Naive thymus-derived CD8-positive, alpha-beta T cell (primary cell): ENCODE measurements at places on chromosomes 2 and 18. TPM values are rescaled to one million over a fixed set of nuclear protein-coding genes. Genes with fewer than 3 reads are reported as not detected.

- DNase-seq: no peak
- peaks cover 39% of the 10 kb centered on the region for H3K4me1 ChIP-seq
- no peaks in the 10 kb centered on the region for H3K36me3 ChIP-seq
- H3K27ac ChIP-seq: no peak overlapping the region
- H3K27me3 ChIP-seq: no peaks in the 10 kb centered on the region
Observed at GRCh38 chr18:56647951-56648893, 2.9 kb upstream of the WDR7 start.

GRCh38 chr2:217289177-217289906 is 429.5 kb upstream of the TNP1 start:
- DNase-seq: no peak
- H3K27ac ChIP-seq: no peak overlapping the region
- H3K4me3 ChIP-seq: no peak overlapping the region
- H3K4me1 ChIP-seq: no peaks in the 10 kb centered on the region

- no peaks in the 10 kb centered on the region for H3K36me3 ChIP-seq
- peaks cover 7% of the 10 kb centered on the region for H3K27me3 ChIP-seq
- no peak overlapping the region for H3K4me3 ChIP-seq
- H3K4me1 ChIP-seq: no peaks in the 10 kb centered on the region
- no peak overlapping the region for H3K27ac ChIP-seq
Observed at GRCh38 chr2:121294881-121295840, 10.2 kb upstream of the TFCP2L1 start.

- H3K27me3 ChIP-seq: no peaks in the 10 kb centered on the region
- no peak overlapping the region for H3K4me3 ChIP-seq
- H3K4me1 ChIP-seq: no peaks in the 10 kb centered on the region
- no peaks in the 10 kb centered on the region for H3K36me3 ChIP-seq
- DNase-seq: no peak
- H3K27ac ChIP-seq: no peak overlapping the region
Observed at GRCh38 chr18:24200494-24201290, 61.8 kb downstream of the CABYR start.

GRCh38 chr2:3476321-3476984 is 42.9 kb downstream of the ADI1 start:
- H3K36me3 ChIP-seq: peaks cover 18% of the 10 kb centered on the region
- no peak overlapping the region for H3K4me3 ChIP-seq
- no peak for DNase-seq
- H3K27me3 ChIP-seq: no peaks in the 10 kb centered on the region
- peaks cover 4% of the 10 kb centered on the region for H3K4me1 ChIP-seq
- H3K27ac ChIP-seq: no peak overlapping the region

GRCh38 chr2:111208639-111209038 is 87.9 kb downstream of the BCL2L11 start:
- H3K4me1 ChIP-seq: peaks cover 9% of the 10 kb centered on the region
- no peak overlapping the region for H3K4me3 ChIP-seq
- no peaks in the 10 kb centered on the region for H3K27me3 ChIP-seq
- no peak for DNase-seq
- no peak overlapping the region for H3K27ac ChIP-seq
- H3K36me3 ChIP-seq: peaks cover 7% of the 10 kb centered on the region

DNA sequence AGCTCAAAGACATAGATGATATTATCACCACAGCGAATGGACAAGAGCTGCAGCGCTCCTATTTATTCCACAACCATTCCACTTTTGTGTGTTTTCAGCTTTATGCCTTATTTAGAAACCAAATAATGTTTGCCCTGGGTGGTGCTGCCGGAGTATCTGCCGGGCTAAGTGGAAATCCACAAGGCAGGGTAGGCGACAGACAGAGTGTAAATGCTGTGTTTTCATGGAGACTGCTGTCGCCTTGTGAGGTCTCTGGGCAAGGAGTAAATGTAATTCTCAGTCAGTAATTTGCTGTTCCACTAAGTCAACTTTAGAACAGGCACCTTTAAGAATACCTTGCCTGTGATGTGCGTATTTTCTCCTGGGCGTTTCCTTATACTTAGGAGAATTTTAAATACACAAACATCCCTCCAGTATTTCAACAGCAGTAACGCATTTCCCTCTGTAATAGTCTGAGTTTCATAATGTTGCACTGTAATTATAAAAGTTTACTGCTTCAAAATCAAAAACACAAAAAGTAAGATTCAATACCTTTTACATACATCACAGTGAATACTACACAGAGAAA is 60.9 kb downstream of the COBLL1 start:
- H3K4me1 ChIP-seq: no peaks in the 10 kb centered on the region
- DNase-seq: no peak
- no peaks in the 10 kb centered on the region for H3K27me3 ChIP-seq
- H3K36me3 ChIP-seq: no peaks in the 10 kb centered on the region

Gene SLC5A6
- 39.5 TPM for total RNA-seq

- no peak overlapping the region for H3K27ac ChIP-seq
- no peak overlapping the region for H3K4me3 ChIP-seq
- DNase-seq: no peak
- no peaks in the 10 kb centered on the region for H3K27me3 ChIP-seq
Observed at GRCh38 chr2:125535089-125535488, 1120.9 kb upstream of the GYPC start.

DNA sequence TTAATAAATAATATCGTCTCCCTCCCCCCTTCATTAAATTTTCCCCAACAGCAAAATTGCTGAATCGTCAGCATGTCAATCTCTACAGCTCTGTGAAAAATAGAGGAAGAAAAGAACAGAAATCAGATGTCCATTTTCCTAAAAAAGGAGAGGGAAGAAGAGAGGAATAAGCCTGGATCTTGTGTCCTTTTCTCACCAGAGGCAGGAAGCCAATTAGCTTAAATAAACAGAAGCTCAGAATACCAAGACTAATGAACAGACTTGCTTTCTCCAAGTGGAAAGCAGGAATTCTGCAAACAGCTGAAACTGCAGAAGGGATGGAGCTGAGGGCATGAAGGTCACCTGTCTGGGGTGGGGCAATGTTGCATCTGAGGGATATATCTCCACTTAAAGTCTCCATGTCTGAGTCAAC is 265.7 kb downstream of the CCDC85A start:
- H3K36me3 ChIP-seq: no peaks in the 10 kb centered on the region
- DNase-seq: no peak
- H3K4me1 ChIP-seq: no peaks in the 10 kb centered on the region
- no peaks in the 10 kb centered on the region for H3K27me3 ChIP-seq
- H3K27ac ChIP-seq: no peak overlapping the region
- no peak overlapping the region for H3K4me3 ChIP-seq

Gene TFPI
- not detected for total RNA-seq

DNA sequence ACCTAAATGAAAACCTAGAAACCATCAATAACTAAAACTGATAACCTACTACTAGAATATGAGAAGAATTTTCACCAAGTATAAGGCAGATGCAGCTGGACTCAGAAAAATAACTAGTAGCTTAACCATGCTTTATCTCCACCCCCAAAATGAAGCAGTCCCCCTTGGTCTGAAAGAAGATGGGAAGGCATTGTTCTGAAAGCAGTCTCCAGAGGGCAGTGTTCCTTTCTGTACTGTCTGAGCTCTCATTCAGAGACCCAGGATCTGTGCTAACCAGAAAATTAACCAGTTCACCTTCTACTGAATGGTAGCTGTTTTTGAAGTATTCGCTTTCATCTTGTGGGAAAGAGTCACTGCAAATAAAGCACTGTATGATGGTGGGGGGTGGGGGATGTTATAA is 273.0 kb downstream of the PDE11A start:
- peaks cover 18% of the 10 kb centered on the region for H3K27me3 ChIP-seq
- H3K4me3 ChIP-seq: no peak overlapping the region
- H3K27ac ChIP-seq: no peak overlapping the region
- H3K36me3 ChIP-seq: no peaks in the 10 kb centered on the region

Gene DAPL1
- total RNA-seq: not detected

- H3K4me3 ChIP-seq: no peak overlapping the region
- H3K27me3 ChIP-seq: peaks cover 15% of the 10 kb centered on the region
- H3K36me3 ChIP-seq: no peaks in the 10 kb centered on the region
- no peak for DNase-seq
- H3K4me1 ChIP-seq: no peaks in the 10 kb centered on the region
Observed at GRCh38 chr2:126383800-126384199, 272.2 kb upstream of the GYPC start.

DNA sequence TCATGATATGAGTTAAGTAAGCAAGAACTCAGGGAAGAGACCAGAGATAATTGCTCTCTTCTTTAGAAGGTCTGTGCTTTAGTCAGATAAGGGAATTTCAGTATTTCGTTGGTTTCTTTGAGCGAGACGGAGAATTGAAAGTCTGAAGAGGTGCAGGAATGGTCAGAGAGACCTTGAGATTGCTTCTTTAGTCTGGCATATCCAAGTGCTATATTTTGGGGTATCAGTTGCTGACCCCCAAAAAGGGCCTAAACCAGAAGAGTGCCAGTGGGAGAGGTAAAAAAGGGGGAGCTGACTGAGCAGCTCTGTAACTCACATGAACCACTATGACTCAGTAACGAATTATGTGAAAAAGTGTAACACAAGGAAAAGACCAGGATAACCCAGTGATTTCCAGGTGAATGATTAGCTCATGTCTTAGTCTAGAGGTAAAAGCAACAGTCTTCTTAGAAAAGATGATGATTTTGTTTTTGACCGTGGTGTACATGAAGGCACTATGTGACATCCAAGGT is 932.9 kb downstream of the TDRD15 start:
- no peaks in the 10 kb centered on the region for H3K36me3 ChIP-seq
- no peak overlapping the region for H3K27ac ChIP-seq
- H3K4me1 ChIP-seq: no peaks in the 10 kb centered on the region
- no peak for DNase-seq

DNA sequence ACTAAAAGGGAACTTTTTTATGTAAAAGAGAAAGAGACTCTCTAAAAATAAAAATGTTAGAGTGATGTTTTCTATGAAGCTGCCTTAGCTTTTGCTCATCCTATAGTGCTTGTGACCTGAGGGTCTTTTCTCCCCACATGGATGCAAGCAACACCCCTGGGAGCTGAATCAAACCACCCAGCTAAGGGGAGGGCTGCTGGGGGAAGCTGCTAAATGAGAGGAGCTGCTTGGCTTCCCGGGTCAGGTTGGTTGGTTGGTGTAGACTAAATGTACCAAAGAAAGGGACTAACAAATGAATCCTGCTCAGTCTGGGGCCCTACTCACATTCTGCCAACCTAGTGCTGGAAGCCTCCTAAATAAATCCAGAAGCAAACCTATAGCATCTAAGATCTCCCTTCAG is 35.0 kb downstream of the AFF3 start:
- no peaks in the 10 kb centered on the region for H3K36me3 ChIP-seq
- no peak overlapping the region for H3K4me3 ChIP-seq
- no peak for DNase-seq
- H3K27me3 ChIP-seq: peaks cover 25% of the 10 kb centered on the region

DNA sequence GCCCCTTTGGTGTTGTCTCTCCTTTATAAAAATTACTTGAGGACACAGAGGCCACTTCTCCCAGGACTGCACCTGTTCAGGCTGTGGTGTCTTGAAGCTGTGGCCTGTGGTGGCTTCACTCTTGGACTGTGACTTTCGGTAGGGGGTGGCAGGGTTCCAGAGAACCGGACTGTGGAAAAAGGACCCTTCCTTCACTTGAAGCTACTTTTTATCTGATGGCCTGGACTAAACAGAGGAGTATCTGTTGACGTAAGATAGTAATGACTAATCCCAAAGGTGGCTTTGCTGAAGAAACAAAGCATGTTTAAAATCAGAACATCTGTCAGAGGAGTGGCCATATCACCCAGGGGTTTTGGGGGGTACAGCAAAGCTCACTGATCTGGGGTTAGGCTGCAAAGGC is 60.8 kb downstream of the CENPO start:
- H3K36me3 ChIP-seq: peaks cover 9% of the 10 kb centered on the region
- no peak overlapping the region for H3K4me3 ChIP-seq
- DNase-seq: no peak
- H3K4me1 ChIP-seq: no peaks in the 10 kb centered on the region
- no peaks in the 10 kb centered on the region for H3K27me3 ChIP-seq

GRCh38 chr2:124027182-124027581 is 2.1 kb downstream of the CNTNAP5 start:
- H3K27ac ChIP-seq: no peak overlapping the region
- peaks cover 5% of the 10 kb centered on the region for H3K4me1 ChIP-seq

DNA sequence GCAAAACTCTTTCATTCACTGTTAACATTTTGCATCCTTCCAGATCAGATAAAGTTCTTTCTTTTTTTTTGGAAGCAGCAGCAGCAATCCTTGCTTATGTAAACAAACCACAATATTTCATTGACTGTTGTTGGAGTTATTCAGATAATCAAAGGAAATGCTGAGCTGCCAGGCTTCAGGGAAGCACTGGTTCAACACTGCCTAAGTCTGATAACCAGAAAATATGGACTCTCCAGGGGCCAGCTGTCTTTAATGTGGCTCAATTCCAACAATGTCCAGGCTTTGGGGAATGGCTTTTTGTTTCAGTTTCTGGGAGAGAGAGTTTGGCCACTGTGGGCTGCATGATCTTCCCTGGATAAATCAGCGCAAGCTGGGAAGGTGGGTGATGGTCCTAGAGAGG is 354.3 kb downstream of the AKAIN1 start:
- DNase-seq: no peak
- no peaks in the 10 kb centered on the region for H3K4me1 ChIP-seq
- no peak overlapping the region for H3K4me3 ChIP-seq

Gene REEP1
- total RNA-seq: not detected

Gene IL37
- not detected for total RNA-seq

DNA sequence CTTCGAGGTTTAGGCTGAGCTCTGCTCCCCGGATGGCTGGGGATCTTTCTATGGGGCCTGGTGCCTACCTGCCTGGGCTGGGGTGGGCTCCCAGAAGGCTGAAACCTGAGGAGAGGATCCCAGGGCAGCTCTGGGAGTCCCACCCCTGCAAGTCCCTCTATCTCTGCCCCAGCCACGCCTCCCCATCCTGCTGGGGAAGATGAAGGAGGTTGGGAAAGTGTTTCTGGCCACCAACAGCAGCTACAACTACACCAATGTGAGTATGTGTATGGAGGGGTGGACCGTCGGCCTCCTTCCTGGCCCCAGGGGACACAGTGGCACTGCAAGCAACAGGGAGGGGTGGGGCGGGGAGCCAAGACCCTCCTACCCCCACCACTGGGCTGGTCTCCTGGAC is 2.7 kb downstream of the NT5DC4 start:
- no peak for DNase-seq
- peaks cover 6% of the 10 kb centered on the region for H3K4me1 ChIP-seq
- H3K27me3 ChIP-seq: peaks cover 6% of the 10 kb centered on the region
- H3K36me3 ChIP-seq: no peaks in the 10 kb centered on the region

DNA sequence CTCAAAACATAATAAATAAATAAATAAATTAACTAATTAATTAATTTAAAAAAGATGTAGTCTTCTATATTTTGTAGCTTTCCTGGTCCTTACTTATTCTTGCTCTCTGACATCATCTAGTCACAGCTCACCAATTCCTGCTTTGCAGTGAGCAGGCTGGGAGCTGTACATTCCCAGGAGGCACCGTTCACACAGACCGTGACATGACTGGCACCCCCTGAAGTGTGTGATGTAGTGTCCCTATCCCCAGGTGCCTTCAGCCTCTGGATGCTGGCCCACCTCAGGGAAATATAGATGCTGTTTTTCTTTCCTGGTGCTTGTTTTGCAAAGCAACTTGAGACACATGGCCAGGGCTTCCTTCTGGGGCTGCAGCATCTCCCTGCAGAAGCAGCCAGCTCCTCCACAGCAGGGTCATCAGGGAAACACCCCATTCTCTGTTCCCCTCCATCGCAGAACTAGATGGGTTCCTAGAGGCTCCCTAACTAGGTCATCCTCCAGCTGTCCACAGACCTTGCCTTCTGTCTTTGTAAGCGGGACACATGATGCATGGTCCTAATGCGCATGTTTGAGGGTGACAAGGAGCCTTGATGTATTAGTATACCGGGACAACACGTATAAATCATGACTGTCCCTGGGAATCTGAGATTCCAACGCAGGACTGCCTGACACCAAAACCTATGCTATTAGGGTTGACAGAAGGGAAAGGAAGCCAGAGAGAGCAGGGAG is 76.4 kb downstream of the RHOB start:
- H3K27ac ChIP-seq: no peak overlapping the region
- H3K4me3 ChIP-seq: no peak overlapping the region
- H3K36me3 ChIP-seq: no peaks in the 10 kb centered on the region
